H1 (cell line): ENCODE measurements at places on chromosomes 5 and 9. TPM values are rescaled to one million over a fixed set of nuclear protein-coding genes. Genes with fewer than 3 reads are reported as not detected.

DNA sequence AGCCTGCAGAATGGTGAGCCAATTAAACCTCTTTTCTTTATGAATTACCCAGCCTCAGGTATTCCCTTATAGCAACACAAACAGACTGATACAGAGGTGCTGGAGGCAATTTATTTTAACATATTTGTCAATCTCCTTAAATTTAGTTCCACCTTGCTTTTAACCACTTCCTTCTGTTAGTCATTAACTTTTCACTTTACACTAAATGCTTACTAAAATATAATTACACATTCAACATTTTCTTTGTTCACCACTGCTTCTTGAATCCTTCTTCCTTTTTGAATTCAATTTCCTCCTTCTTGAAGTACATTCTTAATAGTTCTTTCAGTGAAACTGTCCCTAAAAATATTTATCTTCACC is 39.4 kb downstream of the LYRM7 start:
- no peak for DNase-seq

- no peak for DNase-seq
Measured at GRCh38 chr5:31568302-31568835, 36.3 kb downstream of the C5orf22 start.

DNA sequence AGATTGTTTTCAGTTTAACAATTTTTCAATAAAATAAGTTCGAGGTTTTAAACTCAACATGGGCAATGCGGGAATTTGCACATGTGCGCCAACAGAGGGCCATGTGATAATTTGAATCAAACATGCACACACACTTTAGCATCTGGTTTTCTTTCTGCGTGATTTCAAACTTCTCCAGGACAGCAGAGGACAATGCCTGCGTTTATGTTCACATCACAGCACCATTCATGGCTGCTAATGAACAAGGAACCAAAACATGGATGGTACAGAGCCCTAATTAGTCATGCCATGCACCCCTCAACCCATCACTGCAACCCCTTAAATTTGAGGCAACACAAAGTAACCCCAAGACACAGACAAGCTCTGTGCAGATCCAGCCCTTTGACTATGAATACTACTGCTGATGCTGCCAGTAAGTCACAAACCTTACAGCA is 2.8 kb downstream of the SHC3 start:
- no peak for DNase-seq

DNA sequence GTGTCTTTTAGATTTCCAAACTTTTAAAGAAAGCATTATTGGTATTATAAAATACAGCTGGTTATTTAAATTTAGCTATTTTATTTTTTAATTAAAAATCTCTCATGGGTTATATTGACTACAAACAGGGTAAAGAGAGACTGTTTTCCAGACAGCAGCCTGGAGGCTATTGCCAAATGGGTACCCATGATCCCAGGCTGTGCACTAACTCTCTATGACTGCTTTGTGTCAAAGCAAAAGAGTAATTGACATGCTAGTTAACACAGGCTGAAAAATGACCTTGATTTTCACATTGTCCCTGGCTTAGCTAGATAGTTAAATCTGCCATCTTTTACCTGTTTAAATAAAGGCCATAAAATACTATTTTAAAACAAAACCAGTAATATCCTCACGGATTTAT is 589.7 kb downstream of the ANXA1 start:
- DNase-seq = no peak

GRCh38 chr9:121620777-121621449 is 30.5 kb upstream of the DAB2IP start:
- DNase-seq = no peak

DNA sequence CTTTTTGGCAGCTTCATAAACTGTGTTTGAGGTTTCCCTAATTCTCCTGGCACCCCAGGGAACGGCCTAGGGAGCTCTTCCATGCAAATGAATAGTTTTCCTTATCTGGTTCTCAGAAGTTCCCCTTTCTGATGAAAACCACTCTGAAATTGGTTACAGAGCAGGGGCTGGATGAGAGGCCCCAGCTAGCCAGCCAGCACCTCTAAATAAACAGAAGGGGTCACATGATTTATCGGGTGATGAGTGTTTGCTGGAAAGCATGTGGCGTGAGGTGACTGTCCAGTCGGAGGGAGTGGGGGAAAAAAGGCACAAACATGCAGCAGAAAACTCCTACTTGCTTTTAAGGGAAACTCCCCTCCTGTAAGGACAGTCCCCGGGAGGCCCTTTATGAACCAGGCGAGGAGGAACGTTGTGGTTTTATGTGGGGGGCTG is 261.2 kb upstream of the ANKRD55 start:
- no peak for DNase-seq

DNA sequence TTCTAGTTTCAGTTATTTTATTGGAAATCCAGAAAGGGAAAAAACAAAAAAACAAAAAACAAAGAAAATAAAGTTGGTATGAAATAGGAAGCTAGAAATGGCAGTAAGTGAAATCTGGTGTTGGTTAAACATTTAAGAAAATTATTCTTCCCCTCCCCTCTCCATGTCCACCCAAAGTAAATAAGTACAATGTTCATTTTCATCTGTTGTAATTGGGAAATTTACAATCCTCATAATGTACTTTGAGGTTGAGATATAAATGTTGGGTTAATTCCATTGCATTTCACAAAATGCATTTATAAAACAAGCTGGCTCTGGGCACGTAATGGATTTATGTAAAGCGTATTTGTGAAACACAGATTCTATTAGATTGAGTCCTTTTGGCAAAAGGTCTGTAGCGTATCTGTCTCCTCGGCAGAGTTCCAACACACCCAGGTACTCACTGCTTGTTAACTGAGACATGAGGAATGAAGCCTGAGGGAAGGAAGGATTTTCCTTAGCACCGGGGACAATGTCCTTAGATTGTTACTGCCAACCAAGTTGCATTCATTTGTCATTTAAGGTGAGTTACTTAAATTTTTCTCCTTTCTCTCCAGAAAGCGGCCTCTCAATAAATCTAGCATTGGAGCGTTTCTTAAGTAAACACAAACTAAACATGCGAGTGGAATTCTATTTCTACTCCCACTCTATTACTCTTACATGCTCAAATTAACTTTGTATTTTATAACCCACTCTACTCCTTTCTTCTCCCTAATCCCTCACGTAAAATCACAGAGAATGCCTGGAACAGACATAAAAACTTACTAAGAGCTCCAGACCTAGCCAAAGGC is 912.3 kb upstream of the WWC1 start:
- DNase-seq = no peak

DNA sequence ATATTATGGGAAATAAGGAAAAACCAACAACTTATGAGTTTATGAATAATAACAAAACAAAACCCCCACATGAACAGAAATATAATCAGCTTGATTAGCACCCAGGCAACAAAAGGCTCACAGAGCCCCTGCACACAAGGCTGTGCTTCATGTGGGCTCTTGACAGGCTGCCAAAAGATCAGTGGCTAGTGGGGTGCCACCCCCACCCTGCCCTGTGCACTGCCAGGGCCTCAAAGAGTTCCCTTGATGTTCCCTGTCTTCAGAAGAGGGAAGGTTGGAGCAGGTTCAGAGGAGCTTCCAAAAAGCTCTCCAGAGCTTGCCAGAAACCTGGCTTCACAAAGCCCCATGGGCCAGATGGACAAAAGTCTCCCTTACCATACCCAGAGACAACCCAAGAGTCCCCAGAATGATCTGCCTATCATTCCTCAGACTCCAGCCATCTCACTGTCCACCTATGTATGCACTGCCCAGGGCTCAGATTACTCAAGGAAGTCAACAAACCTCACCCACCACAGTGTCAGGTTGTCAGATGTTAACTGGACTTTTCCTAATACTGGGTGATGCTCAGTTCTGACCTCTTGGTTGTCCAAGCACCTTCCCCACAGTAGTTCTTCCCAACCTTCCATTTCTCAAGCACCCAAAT is 87.5 kb downstream of the SIL1 start:
- DNase-seq = no peak

GRCh38 chr9:4927701-4928100 is 57.4 kb upstream of the JAK2 start:
- no peak for DNase-seq

DNA sequence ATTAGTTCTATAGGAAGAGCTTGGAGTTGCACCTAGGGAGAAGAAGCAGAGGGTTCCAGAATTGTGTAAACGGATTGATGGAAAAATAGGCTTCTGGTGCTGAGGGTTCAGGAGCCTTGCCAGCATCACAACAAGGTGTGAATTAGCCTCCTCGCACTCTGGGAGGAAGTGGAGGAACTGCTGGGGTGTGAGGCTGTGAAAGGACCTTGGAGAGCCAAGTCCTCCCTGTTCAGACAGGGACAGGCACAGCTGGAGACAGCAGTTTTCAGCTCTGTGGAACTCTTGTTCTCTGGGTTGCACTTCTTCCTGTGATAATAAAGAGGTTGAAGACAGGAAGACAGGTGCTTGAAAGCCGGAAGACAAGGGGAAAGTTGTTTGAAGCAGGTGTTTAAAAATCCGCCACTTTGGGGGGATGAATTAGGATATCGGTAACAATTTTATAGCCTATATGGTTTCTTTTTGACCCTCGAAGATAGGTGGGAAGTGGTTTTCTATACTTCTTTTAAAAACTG is 22.6 kb downstream of the DAPK1 start:
- peak; percentile 41 for DNase-seq

DNA sequence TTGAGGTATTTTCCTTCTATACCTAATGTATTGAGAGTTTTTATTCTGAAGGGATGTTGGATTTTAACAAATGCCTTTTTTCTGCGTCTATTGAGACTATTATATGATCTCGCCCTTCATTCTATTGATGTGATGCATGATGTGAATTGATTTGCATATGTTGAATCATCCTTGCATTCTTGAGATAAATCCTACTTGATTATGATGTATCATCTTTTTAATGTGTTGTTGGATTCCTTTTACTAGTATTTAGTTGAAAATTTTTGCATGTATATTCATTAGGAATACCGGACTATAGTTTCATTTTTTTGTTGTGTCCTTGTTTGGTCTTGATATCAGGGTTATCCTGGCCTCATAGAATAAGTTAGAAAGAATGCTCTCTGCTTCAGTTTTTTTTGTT is 169.7 kb downstream of the NPR3 start:
- no peak for DNase-seq

DNA sequence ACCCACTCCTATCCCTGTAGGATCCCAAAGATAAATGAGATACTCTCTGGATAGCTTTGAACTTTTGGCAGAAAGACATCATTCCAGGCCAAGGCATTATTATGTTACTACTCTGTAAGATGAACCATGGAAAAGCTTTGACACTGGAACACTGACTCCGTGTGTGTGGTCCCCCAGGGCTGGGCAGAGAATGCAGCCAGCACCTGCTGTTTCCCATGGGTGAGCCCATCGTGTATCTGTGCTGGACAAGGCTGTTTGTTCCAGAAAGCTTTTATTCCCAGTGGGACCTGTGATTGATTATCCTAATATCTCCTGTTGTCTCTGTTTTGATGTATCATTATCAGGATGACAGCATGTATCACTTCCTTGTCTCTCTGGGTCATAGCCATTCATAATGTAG is 254.9 kb downstream of the SAXO1 start:
- no peak for DNase-seq

DNA sequence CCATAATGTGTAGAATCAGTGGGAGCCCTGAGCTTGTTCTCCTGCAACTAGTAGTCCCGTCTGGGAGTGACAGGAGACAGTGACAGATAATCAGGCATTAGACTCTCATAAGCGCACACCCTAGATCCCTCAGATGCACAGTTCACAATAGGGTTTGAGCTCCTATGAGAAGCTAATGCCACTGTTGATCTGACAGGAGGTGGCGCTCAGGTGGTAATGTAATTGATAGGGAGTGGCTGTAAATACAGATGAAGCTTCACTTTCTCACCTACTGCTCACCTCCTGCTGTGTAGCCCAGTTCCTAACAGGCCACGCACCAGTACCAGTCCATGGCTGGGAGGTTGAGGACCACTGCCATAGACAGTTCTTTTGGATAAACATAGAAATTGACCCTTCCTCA is 188.7 kb downstream of the ROR2 start:
- no peak for DNase-seq

GRCh38 chr5:122237906-122238305 is 74.1 kb upstream of the SNCAIP start:
- no peak for DNase-seq

GRCh38 chr5:1929108-1929991 is 46.6 kb upstream of the IRX4 start:
- DNase-seq = no peak

DNA sequence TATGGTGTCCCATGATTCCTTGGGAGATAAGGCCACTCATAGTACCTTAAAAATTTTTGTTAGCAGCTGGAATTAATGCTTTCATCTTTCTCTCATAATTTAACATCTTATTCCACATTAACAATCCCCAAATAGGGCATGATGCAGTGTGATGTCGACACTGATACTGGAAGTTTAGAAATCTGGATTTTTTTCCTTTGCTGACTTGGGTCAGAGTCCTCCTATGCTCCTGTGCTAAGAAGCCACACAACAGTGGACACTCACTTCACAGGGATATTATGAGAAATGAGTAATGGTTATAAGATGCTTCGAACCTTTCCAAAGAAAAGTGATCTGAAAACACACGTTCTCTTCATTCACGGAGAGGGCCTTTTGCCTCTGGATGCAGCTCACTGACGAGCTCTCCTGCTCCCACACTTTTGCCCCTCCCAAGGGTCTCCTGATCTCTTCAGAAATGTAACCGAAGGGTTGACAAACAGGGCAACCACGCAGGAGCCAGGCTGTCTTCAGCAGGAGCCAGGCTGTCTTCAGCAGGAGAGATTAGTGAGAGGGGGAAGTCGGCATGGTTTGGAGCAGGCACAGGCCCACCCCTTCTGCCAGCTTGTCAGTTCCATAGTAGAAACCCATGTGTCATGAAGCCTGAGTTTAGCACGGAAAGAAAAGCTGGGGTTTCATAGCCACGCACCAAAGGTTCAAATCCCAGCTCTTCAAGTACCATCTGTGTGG is 247.8 kb downstream of the AOPEP start:
- no peak for DNase-seq

GRCh38 chr5:143509758-143510221 is 106.3 kb upstream of the NR3C1 start:
- DNase-seq = no peak

DNA sequence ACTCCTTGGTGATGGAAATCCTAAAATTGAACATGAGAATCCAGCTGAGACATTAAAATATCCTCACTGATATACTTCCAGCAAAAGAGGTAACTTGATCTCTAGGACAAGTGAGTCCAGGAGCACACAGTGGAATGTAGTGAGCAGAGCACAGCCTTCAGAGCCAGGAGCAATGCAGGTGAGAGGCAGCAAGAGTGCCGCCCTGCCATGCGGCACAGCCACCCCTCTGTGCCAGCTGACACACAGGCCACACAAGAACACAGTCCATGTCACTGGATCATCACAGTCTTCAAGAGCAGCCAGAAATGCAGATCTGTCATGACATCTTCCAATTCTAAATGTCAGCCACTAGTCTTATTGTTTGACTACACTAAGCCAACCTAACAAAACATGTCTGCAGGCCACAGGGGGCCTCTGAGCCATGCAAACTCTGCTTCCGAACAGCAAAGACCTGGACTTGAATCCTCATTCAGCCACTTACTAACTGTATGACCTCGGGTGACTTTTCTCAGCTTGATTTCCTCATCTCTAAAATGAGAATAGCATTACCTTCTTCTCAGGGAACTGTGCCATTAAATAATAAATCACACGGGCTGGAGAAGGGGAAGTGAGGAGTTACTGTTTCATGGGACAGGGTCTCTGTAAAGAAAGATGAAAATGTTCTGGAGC is 47.0 kb downstream of the CCDC125 start:
- DNase-seq = peak; percentile 44

The PCDHGA2 gene
- polyA plus RNA-seq = 0.39 and 0.61 TPM in 2 replicates

The GPR150 gene
- polyA plus RNA-seq = 0.14 and 0.27 TPM in 2 replicates

The UGT3A1 gene
- polyA plus RNA-seq = 2.5 and 3.4 TPM in 2 replicates

The WWC1 gene
- 16.4 and 19.5 TPM in 2 replicates for polyA plus RNA-seq

The PKD2L2 gene
- not detected in 2 replicates for polyA plus RNA-seq

The TOR4A gene
- polyA plus RNA-seq = 8.4 and 11.4 TPM in 2 replicates

The BRD3OS gene
- 12.7 and 13.6 TPM in 2 replicates for polyA plus RNA-seq

The TMEM215 gene
- polyA plus RNA-seq = 0.27 and 0.33 TPM in 2 replicates

The STOM gene
- 20.5 and 25.2 TPM in 2 replicates for polyA plus RNA-seq
